ENCODE measurements at places on chromosomes 3 and 15.

- no peak for DNase-seq
Measured at GRCh38 chr3:135690664-135691063, 274.9 kb upstream of the PPP2R3A start.

DNA sequence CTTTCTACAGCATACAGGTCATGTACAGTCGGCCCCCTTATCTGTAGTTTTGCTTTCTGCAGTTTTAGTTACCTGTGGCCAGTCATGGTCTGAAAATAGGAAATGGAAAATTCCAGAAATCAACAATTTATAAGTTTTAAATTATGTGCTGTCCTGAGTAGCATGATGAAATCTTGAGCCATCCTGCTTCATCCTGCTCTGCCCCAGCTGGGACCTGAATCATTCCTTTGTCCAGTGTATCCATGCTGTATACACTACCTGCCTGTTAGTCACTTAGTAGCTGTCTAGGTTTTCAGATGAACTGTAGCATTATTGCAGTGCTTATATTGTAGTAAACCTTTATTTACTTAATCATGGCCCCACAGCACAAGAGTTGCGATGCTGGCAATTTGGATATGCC, 44.8 kb downstream of the AP4E1 start:
- DNase-seq, result no peak

DNA sequence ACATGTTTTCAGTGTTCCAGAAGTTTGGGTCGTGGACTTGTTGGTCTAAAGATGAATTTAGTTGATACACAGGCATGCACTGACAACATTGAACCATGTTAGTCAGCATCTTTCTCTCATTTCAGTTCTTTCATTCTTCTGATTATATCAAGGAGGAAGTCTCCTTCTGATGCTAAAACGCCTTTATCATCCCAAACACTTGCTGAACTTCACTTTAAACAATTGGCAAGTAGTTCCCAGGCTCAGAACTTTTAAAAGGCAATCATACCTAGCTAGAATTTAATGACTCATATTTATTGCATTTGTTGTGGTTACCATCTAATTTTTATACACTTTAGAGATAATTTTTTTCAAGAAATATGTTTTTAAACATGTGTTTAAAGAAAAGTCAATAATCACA, 15.9 kb downstream of the LMCD1 start:
- no peak for DNase-seq

DNA sequence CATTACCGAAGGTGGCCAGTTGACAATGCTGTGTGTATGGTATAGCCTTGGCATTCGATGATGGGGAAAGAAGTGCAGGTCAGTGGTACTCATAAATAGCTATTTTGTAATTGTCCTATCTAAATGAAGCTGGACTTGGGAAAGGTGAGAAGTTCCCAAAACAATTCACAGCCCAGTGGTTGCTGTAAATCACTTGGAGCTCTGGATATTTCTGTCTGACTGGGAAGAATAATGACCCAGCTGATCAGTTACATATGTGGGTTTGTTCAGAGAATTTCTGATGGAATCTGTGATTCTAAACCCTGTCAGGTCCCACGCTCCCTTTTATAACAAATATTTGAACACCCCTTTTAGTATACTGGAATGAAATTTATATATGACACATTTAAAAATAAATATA, 133.9 kb upstream of the PFN2 start:
- DNase-seq, result no peak

DNA sequence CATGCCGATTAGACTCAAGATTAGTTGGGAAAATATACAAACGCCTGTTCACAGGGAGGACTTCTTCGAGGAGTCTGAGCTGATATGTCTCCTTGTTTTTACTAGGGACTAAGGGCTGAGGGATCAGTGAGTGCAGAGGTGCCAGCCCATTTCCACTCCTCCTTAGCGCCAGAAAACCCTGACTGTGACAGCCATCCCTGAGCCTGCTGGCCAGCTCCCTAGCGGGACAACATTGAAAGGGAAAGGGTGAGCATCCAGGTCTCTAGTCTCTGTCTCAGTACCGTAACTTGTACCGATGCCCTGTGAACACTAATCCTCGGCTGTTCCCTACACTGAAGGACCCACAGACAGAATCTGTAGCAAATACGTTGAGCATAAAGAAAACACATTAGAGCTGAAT, 243.4 kb downstream of the WNT5A start:
- no peak for DNase-seq

- DNase-seq, result no peak
Measured at GRCh38 chr3:19711160-19711782, 222.7 kb downstream of the EFHB start.

DNA sequence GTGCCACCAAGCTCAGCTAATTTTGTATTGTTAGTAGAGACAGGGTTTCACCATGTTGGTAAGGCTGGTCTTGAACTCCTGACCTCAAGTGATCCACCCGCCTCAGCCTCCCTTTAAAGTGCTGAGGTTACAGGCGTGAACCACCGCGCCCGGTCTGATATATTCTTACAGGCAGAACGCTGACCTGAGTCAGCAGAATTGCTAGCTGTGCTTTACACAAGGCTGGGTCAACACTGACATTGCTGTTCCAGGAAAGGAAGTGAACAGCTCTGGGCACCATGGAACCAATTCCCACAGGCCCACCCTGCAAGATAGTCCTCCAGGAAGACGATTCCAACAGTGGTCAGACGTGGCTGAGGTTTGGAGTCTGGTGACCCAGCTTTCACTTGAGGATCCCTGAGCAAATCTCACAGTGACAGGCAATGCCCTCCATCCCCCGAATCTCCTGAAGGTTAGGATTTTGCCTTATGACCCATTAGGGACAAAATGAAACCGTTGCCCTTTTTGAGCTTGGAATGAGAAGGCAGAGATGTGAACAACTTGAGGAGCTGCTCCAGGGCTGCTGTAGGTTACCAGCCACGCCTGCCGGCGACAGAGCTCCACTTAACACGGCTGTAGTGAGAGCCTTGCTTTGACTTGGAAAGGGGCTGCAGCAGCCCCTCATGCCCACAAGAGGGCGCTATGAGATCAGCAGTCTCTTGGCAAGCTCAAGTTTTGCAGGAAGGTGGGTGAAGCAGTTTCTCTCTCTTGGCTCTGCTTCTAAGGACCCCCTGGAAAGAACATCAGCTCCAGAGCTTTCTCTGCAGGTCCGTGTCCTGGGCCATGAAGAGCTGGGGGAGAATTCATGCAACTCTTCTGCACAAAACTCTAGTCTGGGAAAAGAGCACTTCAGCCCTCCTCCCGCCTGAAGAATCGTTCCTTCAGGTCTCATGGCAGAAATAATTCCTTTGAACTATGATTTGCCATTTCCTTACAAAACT, 74.1 kb downstream of the SENP2 start:
- peak; percentile 33 for DNase-seq

DNA sequence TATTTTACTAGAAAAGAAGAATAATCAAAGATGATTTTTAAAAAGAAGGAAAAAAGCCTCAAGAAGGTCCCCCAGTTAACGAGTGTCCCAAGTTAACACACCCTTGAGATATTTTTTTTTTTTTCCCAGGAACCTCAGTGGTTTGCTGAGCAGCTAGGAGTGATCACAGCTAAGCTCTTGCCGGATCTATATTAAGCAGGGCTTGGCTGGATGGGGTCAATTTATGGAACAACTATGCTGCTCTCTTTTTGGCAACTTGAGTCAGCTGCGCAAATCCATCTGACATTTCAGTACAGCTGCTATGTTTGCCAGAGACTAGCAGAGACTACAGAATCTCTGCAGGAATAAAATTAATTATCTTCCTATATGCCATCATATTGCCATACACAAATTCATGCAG, at the start of gene LMOD3:
LMOD3 (minus strand) TSS at position 193 of the 400 bp plus-strand sequence. CDS start 209 bp downstream, outside the sequence.
- no peak for DNase-seq

DNA sequence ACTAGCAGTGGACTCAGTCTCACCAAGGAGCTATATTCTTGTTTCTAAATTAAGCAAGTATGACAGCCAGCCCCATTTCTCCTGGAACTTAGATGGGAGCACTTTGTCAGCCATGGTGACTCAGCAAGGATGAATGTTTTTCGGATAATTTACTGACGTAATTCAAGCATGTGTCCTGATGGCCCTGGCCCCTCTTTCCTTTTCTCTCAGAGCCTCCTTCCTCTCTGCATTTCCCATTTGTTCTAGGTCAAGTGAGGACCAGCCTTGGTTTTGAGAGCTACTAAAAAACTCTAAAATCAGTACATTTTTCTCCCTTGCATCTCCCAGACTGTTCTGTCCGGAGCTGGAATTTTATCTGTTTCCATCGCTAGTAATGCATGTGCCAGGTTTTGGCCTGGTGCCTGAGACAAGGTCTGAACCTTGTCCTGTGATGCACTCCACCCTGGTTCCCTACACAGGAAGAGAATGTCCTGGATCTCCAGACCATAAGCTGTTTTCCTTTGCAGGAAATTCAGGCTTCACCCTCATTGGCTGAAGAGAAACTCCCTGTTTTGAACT, 256.6 kb upstream of the ROPN1 start:
- peak; percentile 28 for DNase-seq

- DNase-seq, result no peak
Measured at GRCh38 chr3:15330031-15330596, 2.3 kb downstream of the SH3BP5 start.

GRCh38 chr3:154119951-154120350, 1.2 kb upstream of the ARHGEF26 start:
- no peak for DNase-seq

DNA sequence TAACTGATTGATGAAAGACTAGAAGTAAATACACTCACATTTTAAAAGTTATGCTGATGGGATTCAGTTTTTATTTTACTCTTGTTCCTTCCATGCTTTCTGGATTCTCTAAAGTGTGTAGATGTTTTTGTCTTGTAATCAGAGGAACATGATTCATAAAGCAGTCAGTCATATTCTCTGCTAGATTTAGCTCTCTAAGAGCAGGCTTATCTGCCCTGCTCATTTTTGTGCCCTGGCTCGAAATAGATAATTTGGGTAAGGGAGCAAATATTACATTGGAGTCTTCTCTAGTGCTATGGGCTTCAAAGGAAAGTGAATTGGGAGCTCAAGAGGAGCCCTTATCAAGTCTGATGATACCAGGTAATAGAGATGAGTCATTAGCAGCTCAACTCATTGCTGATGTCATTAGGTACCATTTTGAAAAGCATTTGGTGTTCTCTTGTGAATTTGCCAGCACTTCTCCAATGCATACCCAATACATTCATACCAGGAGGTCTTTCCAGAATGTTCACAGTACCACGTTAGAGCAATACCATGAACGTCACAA, 27.7 kb downstream of the SACM1L start:
- no peak for DNase-seq

GRCh38 chr3:7290077-7290825, 429.3 kb downstream of the GRM7 start:
- no peak for DNase-seq

DNA sequence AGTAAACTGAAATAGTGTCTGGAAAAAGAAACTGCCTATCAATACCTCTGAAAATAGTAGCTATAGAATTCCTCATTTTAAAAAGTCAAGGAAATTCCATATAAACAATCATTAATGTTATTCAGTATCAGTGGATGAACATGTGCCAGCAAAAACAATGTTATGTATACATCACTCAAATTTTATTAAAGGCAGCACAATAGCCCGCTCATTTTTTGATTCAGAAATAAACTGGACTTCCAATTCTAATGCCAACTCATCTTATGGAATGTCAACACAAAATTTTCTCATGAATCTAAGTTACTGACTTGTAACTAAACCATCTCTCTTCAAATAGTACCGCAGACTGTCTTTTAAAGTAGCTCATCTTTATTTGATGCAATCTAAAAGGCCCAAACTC, 19.0 kb downstream of the THBS1 start:
- no peak for DNase-seq

DNA sequence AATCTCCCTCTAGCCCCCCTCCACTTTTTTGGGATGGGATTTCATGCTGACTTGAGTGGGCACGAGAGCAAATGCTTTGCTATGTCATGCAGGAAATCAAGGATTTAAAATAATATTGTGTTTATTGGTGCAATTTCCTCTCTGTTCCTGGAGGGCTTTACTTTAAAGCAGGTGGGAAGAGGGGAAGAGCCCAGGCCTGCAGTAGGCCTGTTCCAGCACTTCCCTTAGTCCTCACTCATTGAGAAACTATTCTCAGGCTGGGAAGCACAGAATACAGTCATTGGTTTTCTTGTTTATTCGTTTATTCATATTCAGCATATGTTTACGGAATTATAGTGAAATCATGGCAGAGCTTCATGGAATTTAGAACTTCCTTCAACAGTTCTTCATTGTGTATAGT, 41.7 kb upstream of the SPSB4 start:
- no peak for DNase-seq

DNA sequence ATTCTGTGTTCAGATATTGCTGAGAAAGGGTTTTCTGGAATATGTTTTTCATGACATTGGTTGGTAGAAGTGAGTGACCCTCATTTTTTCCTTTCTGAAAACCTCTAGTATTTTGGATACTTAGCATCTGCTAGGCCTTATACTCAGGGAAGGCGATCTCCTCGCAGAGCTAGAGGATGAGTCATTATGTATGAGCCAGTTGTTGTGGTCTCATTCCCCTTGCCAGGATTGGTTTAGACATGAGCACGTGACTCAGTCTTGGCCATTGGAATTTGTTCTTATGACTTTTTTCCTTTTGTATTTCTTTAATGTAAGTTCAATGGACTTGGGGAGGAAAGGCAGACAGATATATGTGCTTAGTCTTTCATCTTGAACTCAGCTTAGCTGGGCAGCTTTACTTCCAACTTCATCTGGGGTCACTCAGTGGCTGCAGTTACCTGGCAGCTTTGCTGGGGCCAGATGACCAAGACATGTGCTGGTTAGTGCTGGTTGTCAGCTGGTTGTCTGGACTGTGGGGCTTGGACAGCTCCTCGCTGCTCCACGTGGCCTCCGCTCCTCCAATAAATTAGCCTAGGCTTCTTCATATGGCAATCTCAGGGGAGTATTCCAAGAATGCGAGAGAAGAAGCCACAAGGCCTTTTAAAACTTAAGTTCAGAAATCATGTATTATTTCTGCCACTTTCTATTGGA, 207.5 kb downstream of the IL20RB start:
- DNase-seq, result no peak

- peak; percentile 56 for DNase-seq
Measured at GRCh38 chr3:171967137-171967783, 72.1 kb upstream of the FNDC3B start.

Measured in amniotic stem cell (primary cell).